ENCODE measurements at places on chromosomes 12 and 14.

GRCh38 chr14:76698191-76698590 lies 63.1 kb upstream of the VASH1 start:
- no peak for DNase-seq

GRCh38 chr14:49566714-49567113 lies 19.5 kb downstream of the RPS29 start:
- DNase-seq = no peak

GRCh38 chr14:74913393-74913910 lies 9.6 kb downstream of the RPS6KL1 start:
- no peak for DNase-seq

DNA sequence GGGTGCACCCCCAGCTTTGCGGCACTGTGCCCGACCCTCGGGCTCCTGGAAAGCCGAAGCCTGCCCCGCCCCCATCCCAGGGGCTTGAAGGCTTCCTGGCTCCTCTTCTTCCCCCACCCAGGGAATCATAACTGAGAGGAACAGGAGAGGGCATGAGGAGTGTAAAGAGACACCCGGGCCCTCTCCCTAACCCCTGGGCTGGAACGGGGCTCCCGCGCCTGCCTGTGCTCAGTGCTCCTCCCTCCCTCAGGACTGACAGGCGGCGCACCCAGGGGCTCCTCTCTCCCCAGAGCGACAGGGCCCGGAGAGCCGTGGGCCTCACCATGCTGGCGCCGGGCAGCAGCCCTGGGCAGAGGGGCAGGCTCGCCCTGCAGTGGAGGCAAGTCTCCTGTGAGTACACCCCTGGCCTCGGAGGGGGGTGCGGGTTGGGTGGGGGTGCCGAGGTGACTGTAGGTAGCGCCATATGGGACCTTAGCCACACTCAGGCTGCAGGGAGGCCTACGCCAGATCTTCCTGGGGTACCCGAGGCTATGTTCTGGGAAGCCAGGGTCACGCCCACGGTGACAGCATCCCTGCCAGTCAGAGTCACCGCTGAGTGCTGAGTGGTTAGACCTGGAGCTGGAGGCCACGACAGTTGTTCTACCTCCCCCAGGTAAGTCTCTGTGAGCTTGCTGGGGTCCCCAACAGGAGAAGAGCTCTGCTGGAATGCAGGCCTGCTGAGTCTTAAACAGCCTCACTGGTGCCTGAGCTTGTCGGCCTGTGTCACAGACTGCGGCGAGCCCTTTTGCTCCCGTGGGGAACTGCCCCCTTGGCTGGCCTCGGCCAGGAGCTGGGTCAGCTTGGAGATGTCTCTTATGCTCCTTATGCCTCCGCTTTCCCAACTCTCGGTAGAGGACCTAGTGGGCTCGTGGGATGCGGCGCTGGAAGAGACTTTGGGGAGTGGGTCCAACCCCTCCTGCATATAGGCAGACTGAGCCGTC lies 7.8 kb downstream of the LRTM2 start:
- DNase-seq = no peak

- no peak for DNase-seq
These were observed 923.4 kb downstream of the NRXN3 start for GRCh38 chr14:79093531-79093930.

DNA sequence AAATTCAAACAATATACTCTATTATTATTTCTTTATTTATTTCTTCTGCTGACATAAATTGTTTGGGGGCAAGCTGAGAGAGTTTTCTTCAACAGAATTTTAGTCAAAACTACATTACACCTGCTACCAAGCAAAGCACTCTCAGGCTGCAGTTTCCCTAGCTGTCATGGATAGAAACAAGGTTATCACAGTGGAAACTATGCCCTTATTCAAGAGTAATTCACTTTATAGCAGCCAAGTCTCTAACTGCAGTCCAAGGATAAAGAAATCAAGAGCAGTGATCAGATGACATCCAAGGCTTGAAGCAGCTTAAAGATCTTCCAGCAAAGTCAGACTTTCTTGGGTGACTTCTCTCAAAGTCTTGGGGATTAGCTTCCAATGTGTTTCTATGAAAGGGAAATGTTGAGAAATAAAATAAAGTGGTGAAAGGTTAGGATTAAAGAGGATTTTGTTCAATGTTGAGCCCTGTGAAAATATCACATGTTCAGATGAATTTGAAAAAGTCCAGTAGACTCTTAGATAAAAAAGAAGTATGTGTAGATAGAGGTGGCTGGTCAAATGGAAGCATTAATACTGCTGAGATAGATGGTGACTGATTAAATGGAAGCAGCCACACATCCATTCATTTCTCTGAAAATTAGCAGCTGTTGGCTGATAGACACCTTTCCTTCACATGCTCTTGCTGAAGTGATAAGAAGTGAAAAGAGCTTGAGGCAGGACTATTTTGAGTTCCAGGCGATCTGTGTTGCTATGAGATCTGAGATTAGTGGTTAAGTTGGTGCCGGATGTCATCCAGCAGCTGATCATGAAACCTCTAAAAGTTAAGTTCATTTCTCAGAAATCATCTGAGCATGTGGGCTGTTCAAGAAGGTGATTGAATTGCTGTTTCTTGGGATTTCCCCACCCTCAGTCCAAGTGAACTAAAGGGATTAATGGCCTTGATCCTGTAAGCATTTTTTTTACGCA lies 257.8 kb upstream of the BTG1 start:
- DNase-seq = no peak

DNA sequence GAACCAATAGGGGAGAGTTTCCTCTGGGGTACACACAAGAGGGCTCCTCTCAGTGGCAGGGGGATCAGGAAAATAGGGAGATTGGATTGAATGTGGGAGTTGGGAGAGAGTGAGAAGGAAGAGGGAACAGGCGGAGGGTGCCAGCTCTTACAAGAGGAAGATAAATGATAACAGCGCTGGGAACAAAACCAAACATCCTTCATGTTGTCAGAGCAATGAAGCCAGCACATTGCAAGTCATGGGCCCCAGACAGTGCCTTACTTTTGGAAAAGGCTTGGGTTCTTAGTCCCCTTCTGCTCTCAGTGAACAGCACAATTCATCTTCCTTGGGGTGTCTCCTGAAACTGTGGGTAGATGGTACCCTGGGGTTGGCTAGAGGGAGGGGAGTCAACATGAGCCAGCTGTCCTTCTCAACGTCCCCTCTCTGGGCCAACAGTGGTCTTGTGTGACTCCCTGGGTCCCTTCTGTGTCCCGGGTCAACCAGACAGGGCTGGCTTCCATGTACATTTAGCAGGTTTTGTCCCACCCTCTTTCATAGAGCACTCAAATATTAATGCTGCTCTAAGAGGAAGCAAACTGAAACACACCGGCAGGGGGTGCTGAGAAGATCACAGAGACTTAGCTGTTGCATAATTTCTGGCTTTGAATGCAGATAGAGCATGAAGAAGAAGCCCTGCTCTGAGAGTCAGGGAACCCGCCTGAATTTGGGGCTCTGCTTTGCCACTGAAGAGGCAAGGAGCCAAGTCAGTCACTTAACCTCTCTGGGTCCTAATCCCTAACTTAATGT lies 138.5 kb downstream of the ESRRB start:
- no peak for DNase-seq

DNA sequence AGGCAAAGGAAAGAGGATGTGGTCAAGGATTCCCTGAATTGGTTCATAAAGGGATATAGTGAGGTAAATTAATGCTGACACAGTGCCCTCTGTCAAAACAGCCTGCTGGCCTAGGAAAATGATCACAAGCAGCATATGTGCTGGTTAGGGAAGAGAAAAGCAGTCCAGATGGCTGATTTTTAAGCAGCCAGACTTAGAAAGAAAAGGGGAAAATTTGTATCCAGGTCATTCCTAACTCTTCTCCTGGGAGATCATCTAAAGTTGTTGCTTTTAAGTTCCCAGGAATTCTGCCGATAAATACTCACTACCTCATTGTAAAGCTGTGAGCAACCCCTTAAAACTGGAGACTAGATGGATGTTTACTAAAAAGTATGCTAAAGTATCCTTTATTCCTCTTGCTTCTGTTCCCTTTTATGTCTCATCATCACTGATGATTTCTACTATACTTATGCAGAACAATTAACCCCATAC lies 46.4 kb upstream of the CNOT2 start:
- peak; percentile 12 for DNase-seq

GRCh38 chr12:42234970-42235369 lies 3.1 kb downstream of the YAF2 start:
- DNase-seq = no peak

DNA sequence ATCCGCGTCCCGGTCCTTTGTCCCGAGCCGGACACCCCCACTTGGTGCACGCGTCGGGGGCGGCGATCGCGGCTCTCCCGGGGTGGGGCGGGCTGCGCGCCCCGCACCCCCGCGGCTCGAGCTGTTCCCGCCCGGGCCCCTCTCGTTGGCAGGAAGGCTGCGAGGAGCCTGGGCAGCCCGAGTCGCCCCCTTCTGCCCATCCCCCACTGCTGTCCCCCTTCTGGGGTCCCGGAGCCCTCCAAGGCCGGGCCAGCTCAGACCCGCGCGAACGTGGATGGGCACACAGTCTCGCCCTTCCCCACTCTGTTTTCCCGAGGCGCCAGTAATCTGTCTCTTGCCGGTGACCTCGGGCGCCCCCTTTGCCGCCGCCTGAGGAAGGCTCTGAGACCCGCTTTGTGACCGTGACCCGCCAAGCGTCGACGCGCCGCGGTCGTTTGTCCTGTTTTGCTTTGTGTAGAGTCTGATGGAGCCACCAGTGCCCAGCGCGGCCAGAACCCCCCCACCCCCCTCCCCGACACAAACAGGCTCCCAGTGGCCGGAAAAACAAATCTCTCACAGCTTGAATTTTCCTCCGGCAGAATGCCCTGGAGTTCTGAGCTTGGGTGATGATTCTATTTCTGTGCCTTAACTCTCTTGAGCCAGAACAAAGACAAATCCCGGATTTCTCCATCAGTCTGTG lies 610 bp downstream of the C14orf132 start:
- peak; percentile 43 for DNase-seq

GRCh38 chr14:50263321-50263720 lies 31.9 kb upstream of the SOS2 start:
- DNase-seq = no peak

GRCh38 chr12:55679691-55680090 lies 28.0 kb downstream of the ITGA7 start:
- no peak for DNase-seq

DNA sequence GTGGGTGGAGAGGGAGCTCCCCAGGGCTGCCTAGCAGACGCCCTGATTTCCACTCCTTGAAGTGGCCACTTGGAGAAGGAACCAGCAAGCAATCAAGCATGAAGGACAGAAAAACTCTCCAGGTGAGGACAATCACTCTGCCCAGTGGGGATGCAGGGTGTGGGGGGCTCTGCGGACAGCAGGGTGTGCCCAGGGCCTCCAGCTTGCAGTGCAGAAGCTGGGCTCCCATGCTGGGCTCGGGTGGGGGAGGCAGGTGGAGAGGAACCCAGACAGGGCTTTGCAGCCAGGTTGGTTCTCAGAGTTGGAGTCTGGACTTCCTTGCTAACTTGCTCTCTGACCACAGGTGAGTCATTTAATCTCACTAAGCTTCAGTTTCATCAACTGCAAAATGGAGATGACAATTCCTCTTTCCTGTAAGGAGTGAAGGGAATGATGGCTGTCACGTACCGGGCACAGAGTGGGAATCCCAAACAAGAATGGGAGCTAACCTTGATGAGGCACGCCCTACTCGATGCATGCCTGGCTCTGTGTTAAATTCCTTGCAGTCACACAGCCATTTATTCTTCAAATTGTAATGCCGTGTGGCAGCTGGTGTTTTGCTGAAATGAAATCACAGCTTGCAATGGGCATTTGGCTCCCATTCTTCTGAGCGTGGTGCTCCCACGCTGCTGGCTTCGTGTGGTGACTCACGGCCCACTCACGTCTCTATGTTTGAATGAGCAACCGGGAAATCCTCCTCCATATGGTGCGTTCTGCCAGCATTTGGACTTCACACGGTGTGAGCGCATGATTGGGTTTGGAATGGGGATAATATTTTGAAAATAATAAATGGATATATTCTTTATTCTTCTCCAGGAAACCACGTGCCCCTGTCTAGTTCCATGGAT lies 75.2 kb downstream of the PRIMA1 start:
- DNase-seq = no peak

- DNase-seq = no peak
These were observed 117.3 kb upstream of the COCH start for GRCh38 chr14:30757082-30757481.

DNA sequence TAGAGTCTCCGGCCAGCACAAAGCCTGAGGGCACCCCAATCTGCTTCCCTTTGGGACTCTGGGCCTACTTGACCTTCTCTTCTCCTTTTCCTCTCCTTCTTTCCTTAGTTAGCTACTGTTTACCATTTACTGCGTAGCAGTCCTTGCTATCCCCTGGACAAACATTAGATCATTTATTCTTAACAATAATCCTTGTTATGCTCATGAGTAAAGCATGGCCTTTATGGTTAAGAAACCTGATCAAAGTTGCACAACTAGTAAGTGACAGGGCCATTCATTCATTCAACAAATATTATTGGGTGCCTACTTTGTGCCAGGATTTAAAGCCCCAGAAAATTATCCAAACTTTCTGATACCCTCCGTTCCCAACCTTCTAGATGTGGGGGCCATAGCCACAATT lies 3.2 kb upstream of the HDAC7 start:
- no peak for DNase-seq

GRCh38 chr12:19036673-19037357 lies 92.7 kb upstream of the PLEKHA5 start:
- peak; percentile 46 for DNase-seq

DNA sequence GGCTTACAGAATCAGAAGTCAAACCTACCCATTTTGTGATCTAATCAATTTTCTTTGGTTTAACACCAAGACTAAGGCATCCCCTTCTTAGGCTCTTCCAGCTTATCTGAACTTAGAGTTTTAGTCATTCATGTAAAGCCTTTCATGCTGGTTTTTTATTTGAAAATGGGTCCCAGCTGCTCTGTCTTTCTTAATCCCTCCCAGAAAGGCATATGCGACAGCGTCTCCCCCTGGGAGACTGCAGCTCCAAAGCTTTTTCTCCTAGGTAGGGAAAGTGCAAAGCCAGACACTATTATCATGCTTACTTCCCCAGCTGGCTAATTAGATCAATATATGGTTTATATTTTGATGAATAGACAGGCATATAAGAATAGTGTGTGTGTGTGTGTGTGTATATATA lies 96.6 kb upstream of the E2F7 start:
- DNase-seq = no peak

- no peak for DNase-seq
These were observed 7.2 kb downstream of the RBMS2 start for GRCh38 chr12:56528846-56529245.

GRCh38 chr12:87820524-87821202 lies 208.5 kb downstream of the C12orf50 start:
- DNase-seq = peak; percentile 78

DNA sequence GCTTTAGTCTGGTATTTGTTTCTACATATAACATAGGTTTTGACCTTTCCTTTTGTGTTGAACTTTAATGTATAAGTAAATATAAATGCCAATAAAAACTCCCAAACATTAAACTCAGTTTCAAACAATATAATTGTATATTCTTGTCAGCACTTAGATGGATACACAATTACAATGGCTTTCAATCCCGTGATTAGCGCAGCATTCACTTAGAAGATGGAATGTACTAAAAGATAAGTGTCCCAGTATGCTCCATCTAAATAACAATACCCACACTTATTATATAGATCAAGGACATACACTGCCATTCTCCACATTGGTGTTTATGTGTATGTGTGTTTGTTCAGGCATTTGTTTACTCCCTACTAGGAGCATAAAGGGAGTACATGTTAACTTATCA lies 193.1 kb downstream of the SOX5 start:
- DNase-seq = no peak

- peak; percentile 26 for DNase-seq
These were observed 51.0 kb upstream of the CRADD start for GRCh38 chr12:93626160-93626559.

GRCh38 chr12:80837342-80837978 lies 100.3 kb downstream of the LIN7A start:
- DNase-seq = peak; percentile 65

- DNase-seq = no peak
These were observed 307.2 kb downstream of the ATP23 start for GRCh38 chr12:58248599-58248998.
